Renal cortex interstitium (tissue), 15 donors: ENCODE measurements at places on chromosomes 4 and X. TPM values are rescaled to one million over a fixed set of nuclear protein-coding genes. Genes with fewer than 3 reads are reported as not detected.

GRCh38 chr4:173171098-173171497 is 2.5 kb downstream of the GALNT7 start:
- DNase-seq = no peak

DNA sequence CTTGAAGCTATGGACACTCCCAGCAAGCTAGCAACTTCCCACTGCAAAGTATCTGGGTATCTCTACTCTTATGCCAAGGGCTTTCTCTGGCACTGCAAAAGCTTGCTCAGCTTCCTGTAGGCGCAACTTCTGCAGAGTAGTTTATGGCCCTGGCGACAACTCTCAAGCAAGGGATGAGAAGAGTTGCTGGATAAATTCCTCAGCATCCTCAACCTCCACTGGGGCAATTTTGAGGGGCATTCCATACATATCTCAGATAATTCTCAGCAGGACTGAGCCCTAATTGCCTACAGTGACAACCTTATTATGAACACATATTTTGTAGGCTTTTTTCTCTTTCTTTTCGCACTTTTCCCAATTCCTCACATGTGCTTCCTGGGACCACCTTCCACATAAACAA is 31.2 kb upstream of the TAB3 start:
- no peak for DNase-seq

GRCh38 chr4:2138846-2139500 is 79.8 kb downstream of the NAT8L start:
- no peak for DNase-seq

DNA sequence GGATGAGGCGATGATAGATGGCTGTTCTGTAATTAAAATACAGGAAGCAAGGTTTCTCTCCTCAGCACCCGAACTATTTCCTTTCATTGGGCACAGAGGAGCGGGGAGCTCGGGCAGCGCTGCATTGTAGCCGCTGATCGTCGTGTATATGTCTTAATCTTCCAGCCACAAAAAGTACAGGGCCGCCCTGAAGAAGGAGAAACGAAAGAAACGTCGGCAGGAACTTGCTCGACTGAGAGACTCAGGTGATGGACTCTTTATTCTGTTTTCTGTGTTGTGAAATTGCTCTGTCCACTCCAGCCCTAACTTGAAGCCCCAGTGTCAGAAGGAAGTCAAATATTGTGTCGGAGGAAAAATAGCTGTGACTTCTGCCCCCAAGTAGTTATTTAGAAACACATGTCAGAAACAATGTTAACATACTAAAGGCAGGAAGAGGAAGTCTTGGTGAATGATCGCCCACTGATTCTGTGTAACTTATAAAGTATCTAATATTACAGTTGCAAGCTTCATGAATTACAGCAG is 546 bp downstream of the ZRSR2 start:
- DNase-seq = no peak

The ODAPH gene
- 0.29 TPM for polyA plus RNA-seq

The CFI gene
- 76.1 TPM for polyA plus RNA-seq

The PABPC4L gene
- 10.7 TPM for polyA plus RNA-seq
